Endodermal cell (in vitro differentiated cells): ENCODE measurements at places on chromosomes 7 and 10.

DNA sequence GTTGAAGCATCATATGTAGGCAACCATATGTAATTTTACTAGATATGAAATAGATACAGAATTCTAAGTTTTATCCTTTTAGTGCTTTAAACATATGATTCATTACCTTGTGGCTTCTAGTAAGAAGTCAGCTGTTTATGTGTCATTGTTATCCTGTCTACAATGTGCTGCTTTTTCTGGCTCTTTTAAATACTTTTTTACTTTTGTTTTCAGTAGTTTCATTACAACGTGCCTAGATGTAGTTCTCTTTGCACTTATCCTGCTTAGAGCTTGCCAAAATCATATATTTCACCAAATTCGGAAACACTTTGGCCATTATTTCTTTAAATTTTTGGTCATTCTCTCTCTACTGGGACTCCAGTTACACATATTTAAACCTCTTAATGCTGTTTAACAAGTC lies 26.4 kb downstream of the YAE1 start:
- no peak for DNase-seq

- DNase-seq: no peak
Measured at GRCh38 chr7:111226800-111227199, 135.9 kb downstream of the LRRN3 start.

GRCh38 chr7:120842121-120842621 lies 15.8 kb downstream of the TSPAN12 start:
- DNase-seq: no peak

DNA sequence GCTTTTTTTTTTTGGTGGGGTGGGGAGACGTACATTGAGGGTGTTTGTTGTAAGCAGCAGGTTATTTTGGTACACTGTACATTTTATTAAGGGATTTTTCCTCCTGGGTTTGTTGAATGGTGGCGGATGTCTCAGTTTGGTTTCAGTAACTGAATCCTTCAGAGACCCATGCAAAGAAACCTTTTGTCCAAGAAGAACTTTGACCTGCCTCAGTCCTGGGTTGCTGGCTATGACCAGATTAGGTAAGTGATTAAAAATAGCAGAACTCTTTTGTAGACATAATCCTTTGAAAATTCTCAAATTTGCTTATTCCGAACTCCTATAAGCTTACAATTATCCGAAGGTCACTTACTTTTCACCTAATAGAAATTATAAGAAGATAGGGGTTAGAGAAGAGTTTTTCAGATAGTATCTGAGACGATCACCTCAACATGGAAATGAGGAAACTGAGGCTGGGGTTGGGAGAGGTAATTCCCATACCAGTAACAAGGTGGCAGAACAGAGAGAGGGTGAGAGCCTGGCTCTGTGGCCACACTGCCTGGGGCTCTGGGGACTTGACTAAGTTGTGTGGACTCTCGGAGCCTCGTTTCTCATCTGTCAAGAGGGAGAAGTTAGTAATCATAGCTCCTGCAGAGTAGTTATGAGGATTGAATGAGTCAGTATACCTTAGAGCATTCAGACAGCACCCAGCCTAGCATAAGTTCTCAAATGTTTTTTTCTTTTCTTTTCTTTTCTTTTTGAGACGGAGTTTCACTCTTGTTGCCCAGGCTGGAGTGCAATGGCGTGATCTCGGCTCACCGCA lies 87.4 kb downstream of the CCNY start:
- DNase-seq: no peak

DNA sequence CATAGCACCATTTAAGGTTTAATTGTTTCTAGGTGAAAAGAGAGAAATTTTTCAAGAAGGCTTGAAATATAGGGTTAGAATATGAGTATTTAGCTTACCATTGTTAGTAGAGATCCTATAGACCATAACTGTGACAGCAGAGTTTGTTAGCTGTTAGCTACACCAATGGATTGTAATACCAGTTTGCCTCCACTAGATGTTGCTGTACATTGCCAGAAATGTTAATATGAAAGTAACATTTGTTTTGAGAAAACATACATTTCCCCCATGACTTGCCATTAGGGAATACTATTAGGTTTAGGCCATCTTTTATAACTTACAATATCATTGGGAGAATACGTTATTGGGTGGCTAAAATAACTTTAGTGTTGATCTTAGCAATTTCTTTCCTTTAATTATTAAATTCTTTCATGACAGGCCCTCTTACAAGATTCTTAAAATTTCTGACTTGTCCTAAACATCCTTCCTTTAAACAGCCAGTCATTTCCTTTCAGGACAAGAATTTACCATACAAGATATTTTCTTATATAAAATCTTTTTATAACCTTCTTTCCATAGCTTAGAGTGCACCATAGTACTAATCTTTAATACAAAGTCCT lies 39.5 kb downstream of the ZNF117 start:
- no peak for DNase-seq

- no peak for DNase-seq
Measured at GRCh38 chr7:152403726-152404125, 32.1 kb downstream of the KMT2C start.

DNA sequence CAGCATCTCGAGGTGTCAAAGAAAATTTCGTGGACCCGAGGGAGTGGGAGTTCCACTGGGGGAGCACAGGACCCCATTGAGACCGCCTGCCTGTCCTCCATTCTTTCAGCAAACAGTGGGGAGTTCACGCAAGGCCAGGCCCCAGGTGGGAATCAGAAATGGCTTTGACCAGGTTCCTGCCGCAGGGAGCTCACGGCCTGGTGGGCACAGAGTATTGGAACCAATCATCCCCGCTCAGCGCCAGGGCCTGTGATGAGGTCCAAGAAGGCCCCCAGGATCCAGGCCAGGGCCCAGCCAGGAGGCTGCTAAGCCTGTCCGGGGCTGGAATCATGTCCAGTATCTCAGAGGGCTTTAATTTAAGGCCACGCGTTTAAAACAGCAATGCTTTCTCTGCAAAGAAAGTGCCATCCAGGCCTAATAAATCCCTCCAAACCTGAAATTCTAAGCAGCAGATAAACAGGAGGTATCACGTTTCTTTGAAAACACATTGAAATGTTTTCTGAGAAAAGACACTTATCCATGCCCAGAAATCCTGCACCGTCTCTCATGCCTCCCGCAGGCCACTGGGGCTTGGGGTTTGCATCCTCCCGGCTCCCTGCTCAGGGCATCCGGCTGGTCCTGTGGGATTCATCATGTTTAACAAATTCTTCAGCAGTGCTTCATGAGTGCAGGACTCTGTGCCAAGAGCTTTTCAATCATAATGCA lies 125.7 kb downstream of the OAT start:
- no peak for DNase-seq

- DNase-seq: no peak
Measured at GRCh38 chr7:42926204-42926603, 5.8 kb downstream of the PSMA2 start.

DNA sequence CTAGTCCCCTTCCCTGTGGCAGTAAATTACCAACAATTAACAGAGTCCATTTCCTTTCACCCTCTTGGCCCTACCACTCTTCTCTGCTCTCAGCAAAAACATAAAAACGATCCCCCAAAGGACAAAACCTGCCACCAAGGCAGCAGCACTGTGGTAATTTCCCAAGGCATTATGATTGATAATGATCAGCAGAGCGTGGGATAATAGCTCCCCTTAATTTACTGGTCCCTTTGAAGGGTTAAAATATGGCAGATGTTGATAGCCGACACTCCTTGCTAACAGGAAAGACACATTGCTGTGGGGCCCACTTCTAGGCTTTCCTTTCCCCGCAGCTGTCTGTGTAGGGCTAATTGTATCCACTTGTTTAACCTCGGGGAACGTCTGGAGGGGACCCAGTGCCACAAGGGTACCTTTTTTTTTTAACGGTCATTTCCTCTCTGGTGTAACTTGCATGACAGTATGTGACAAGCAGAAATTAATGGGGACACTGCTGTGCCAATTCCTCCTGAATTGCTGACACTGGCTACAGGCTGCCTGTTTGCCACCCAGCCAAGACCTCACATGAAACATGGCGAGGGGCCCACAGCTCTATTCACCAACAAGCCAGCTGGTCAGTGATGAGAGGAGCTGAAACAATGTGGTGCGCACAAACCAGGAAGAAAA lies 81.3 kb downstream of the CDK6 start:
- DNase-seq: peak; percentile 48

DNA sequence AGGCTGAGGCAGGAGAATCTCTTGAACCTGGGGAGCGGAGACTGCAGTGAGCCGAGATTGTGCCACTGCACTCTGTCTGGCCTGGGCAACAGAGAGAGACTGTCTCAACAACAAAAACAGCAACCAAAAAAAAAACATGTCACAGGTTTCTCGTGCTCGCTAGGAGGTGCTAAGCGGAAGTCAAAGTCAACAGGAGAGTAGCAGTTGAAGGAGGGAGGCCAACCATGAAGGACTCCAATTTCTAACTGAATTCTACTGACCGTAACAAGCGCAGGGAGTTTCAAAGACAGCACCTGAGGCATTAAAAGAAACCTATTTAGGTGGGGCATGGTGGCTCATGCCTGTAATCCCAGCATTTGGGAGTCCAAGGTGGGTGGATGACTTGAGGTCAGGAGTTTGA lies 19.4 kb downstream of the KIN start:
- DNase-seq: no peak

- no peak for DNase-seq
Measured at GRCh38 chr7:44489955-44490350, 505 bp downstream of the NUDCD3 start.

- DNase-seq: no peak
Measured at GRCh38 chr7:86158111-86158510, 485.6 kb upstream of the GRM3 start.

DNA sequence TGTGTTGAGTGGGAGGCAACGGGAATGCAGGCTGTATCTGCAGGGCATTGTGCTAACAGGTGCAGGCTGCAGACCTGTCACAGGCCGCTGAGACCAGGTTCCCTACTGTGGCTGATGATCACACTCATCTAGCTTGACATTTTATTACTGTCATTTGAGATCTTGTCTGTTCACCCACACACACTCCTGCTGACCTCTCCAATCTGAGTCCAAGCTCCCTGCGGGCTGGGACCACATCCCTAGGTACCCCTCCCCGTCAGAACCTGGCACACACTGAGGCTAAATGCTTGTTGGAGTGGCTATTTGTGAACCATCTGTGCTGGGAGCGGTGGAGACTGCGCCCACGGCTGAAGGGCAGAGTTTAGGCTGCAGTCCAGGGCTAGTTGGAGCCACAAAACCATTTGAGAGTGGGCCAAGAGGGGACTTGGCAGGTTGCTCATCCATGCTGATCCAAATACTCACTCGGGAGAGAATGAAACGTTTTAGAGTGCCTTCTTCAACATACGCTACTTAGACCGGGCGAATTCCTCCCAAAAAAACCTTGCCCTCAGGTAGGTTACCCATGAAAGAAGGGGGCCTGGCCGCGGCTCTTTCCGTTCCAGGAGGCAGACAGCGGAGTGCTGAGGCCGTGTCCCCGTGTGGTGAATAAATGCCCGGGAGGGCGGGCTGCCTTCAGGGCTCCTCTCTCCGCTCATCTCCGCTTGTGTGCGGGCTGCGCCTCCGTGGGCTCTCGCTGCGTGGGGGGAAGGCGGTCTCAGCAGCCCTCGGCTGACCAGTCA lies 164.4 kb downstream of the RGS10 start:
- no peak for DNase-seq

DNA sequence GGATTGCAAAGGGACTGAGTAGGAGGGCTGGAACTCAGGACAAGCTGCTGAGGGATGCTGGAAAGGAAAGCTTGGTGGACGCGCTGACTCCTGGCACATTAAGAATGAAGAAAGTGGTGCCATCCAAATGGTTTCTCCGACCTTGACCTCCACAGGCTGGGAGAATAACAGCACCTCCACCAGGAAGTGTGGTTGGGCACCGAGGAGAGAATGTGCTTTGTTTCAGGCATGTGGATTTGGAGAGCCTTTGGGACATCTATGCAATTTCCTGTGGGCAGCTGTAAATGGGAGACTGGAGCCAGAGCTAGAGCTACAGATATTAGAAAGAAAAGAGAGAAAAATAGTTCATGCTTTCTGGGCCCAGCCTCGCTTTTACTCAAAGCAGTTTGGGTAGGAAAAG lies 29.8 kb upstream of the HABP2 start:
- DNase-seq: no peak

- DNase-seq: no peak
Measured at GRCh38 chr10:10564081-10564794, 453.4 kb upstream of the CELF2 start.

DNA sequence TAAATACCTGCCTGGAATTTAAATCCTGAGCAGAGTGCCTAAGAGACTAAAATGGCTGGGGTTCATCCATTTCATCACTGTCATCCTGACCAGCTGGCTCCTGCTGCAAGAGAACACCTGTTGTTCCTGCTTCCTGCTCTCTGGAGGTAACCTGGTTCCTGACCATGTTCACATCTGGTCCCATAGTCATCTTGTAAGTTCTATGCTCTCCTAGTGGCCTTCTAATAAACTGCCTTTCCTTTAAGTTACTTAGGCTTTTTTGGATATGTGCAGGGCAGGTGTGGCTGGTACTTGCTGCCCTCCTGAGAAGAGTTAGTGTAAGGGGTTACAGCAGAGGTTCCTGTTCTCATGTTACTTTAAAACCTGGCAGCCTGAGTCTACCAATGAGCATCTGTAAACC lies 80.0 kb downstream of the NRCAM start:
- no peak for DNase-seq

DNA sequence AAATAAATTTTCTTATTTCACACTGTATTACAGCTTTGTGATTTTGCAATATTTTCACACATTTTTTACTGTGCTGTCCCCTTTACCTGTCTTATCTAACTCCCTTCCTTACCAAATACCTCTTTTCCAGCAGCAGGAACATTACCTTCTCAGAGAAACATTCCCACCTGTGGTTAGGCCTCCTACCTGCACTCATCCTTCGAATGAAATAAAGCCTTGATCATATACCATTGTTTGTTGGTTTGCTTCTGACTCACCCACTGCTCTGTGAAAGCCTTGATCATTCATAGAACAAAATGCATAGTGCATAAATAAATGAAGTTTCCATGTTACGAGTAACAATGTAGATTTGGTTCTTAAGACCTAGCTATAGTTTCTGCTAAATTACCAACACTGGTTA lies 256.3 kb downstream of the ARL4A start:
- peak; percentile 55 for DNase-seq

GRCh38 chr10:109887243-109887642 lies 36.1 kb downstream of the XPNPEP1 start:
- no peak for DNase-seq

- DNase-seq: no peak
Measured at GRCh38 chr10:43569681-43570080, 4.7 kb downstream of the ZNF239 start.

GRCh38 chr10:25675204-25675603 lies 258.8 kb upstream of the MYO3A start:
- no peak for DNase-seq

GRCh38 chr7:17626235-17626634 lies 314.1 kb downstream of the SNX13 start:
- DNase-seq: no peak

GRCh38 chr10:48931188-48931587 lies 8.5 kb downstream of the LRRC18 start:
- DNase-seq: peak; percentile 79

- no peak for DNase-seq
Measured at GRCh38 chr10:15724683-15725082, 5.0 kb upstream of the ITGA8 start.
